ENCODE measurements at places on chromosomes 12 and 14.

GRCh38 chr12:19893514-19893913 is 454.2 kb downstream of the AEBP2 start:
- no peak for DNase-seq

DNA sequence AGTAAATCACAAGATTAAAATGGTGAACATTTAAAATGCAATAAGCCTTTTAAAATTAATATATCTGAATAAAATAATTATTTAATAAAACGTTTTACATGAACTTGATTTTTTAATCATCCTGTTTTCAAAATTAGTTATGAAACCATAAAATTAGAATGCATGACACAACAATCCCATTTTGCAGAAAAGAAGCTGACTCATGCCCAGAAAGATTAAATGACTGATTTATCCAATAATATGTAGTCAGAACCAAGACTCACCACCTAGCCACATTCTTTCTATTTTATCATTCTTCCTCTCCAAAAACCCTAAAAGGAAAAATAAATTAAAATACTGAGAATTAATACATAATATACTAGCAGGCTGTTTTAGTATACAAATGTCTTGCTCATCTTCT is 83.0 kb upstream of the LGR5 start:
- no peak for DNase-seq

DNA sequence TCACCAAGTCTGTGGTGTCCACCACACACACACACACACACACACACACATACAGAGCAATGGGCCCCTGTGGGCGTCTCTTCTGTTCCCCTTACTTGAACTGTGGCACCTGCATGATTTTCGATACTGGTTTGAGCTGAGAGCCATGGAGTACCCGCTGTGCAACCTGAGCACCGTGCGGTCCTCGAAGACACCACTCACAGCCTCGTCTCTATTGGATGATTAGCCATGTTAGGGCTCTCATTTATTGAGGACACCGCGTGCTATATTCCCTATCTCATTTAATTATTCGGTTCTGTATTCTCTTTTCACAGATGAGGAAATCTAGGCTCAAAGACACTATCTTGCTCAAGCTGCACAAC is 623 bp upstream of the C14orf132 start:
- DNase-seq = no peak

GRCh38 chr12:482061-482460 is 22.3 kb downstream of the B4GALNT3 start:
- no peak for DNase-seq

DNA sequence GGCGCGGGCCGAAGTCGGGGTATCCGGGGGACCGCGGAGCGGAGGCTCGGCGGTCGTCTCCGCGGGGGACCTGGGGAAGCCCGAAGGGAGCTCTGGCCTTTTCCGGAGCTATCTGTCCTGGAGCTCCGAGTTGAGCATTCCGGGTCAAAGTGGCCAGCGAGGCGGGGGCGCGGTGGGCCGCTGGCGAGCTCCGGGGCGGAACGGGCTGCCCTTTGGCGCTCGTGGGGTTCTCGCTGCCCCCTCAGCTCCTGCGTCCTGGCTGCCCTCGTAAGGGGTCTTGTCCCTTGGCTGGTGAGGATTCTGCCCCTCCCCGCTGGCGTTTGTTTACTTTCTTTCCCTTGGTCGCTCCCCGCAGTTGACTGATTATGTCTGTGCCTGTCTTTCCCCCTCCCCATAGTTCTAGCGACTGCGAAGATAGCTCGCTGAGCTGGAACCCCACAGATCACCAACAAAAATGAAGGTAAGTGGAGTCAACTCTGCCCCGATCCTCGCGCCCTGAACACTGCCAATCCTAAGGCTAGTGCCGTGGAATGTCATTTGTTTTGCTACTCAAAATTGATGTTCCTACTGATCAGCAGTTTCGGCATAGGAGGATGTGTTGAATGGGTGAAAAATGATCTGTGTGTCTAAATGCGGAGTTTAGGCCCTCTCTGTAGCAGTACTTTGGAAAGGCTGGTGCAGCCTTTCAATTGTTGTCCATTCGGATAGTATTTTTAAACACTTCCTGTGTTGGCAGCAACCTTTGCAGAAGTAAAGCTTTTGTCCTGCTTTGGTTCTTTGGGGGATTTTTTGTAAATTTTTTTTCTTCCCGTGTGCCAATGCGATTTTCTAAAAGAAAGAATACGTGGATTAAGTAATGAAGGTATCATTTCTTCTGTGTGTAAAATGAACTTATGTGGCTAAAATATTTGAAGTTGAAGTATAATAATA is 1.3 kb downstream of the ARID4A start:
- DNase-seq = no peak

DNA sequence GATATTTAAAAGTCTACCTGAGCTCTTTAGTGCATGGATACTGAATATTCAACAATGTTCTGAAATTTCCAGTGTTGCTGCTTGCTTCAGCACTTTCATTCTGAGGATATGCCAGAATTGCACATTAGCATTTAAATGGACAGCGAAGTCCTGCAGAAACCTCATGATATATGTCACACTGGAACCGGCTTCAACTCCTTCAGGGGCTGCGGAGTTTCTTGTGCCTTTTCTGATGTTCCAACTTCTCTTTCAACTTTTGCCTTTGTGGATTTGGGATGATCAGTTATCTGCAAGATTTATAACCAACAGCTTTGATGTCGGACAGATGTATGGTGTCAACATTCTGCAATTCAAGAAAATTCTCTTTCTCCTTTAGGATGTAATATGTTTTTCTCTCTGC is 142.5 kb upstream of the LMNTD1 start:
- DNase-seq = no peak

DNA sequence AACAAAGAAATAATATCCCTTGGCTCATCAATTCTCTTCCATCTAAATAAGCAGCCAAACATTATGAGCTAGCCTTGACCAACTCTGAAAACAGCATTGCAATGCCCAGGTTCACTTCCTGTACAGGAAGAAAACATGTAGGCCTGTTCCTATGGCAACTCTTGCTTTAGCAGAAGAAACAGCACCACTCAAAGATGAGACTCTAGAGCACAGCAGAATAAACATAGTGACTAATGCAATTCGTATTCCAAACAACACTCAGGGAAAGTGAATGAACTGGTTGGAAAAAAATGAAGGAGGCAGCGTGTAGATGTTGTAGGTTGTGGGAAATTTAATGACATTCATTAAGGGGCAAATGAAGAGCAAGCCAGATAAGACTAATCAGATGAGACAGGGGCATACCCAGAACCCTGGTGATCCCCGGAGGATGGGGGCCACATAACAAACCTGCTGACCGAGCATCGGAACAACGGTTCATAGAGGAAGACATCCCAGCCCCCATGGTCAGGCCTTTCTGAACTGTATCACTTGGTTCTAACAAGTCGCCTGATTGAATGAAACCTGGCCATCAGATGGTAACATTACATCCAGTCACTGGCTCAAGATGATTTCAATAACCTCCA is 9.0 kb downstream of the ARHGDIB start:
- DNase-seq = no peak

DNA sequence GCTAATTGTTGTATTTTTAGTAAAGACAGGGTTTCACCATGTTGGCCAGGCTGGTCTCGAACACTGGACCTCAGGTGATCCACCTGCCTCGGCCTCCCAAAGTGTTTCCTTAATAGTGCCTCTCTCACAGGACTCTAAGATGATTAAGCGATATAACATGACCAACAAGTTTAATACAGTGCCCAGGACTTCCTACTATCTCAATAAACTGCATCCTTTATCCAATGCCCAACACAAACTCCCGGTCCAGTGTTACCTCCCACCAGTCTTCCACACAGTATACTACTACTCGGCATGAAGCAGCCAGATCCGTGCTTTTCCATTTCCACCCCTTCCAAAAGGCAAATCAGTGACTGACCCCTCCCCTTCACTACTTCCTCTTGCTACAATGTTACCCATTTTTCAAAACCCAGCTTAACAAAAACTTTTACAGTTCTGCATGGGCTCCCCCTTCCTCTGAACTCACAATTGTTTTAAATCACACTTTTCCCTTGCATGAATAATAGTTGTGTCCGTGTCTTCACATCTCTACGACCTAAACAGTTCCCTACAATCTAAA is 900 bp downstream of the NOP2 start:
- DNase-seq = no peak

DNA sequence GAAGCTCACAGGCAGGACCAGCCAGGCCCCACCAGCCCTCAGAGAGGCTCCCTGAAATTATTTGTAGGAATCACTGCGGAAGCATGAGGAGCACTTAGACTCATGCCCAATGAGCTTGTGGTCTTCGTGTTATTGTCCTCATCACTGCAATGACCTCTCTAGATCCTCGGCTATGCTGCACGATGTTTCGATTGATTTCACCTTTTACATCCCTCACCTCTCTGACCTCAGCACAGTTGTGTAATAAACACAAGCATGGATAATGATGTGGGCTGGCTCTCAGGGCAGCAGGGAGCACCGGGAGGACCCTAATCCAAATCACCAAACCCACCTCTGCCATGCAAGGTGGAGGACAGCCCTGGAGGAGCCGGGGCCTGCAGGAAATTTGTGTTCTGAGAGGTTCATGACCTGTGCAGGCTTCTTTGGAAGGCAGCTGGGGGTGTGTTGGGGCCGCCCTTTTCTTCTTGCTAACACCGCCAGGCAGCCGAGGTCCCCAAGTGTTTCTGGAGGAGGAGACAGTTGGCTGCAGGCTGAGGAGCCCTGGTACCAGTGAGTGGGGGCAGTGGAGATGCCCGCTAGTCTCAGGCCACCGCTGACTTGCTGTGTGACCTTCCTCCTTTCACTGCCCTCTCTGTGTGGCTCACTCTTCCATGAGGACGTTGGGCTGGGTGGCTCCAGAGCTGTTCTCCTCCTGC is 29.5 kb upstream of the EML1 start:
- DNase-seq = no peak

DNA sequence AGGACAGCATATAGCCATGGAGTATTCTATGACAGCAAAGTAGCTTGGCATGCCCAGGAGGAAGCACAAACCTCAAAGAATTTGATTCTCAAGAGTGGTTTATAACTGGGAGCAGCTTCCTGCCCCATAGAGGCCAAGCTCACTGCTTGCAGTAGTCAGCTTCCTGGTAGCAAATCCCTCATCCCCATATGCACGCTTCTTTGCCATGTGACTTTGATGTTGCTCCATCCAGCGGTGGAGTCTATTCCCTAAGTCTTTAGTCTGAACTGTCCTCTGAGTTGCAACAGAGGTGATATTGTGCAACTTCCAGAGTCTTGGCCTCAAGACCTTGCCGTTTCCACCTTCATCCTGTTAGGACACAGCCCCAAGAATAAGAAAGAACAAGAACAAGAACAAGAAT is 996.8 kb upstream of the TMEM132C start:
- no peak for DNase-seq

DNA sequence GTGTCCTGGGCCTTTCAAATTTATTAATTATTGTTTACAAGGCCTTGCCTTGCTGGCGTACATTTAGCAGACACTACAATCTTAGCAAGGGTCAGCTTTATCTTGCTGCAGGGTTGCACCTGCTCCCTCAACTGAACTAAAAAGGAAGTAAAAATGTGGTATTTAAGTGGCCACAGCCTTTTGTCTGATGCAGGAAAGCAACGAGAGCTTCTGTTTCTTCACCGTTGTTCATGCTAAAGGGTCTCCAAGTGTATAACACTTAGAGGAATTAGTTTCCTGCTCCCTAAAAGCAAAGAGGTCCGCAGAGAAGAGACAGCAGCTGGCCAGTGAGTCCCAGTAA is 62.8 kb upstream of the EGLN3 start:
- no peak for DNase-seq

GRCh38 chr14:99425272-99425681 is 55.4 kb downstream of the SETD3 start:
- no peak for DNase-seq

DNA sequence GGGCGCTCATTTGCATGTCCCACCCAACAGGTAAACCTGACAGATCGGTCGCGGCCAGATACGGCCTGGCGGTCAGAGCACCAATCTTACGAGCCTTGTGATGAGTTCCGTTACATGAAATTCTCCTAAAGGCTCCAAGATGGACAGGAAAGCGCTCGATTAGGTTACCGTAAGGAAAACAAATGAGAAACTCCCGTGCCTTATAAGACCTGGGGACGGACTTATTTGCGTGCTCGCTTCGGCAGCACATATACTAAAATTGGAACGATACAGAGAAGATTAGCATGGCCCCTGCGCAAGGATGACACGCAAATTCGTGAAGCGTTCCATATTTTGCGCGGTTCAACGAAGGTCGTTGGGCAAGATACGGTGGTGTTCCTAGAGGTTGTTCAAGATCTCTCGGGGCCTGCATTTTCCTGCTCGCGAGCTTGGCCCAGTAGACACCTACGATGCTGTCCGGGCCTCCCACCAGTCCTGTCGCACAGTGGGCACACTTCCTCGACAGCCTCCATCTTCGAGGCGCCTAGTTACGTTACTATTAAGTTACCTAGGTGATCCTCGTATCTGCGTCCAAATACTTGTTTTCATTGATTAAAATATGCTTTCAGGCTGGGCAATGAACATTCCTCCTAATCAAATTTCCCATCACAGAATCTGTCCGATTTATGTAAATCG is at the start of gene RNU6-7:
TSS of gene RNU6-7 (plus strand) at position 230 of the 675 bp plus-strand sequence.
- no peak for DNase-seq

DNA sequence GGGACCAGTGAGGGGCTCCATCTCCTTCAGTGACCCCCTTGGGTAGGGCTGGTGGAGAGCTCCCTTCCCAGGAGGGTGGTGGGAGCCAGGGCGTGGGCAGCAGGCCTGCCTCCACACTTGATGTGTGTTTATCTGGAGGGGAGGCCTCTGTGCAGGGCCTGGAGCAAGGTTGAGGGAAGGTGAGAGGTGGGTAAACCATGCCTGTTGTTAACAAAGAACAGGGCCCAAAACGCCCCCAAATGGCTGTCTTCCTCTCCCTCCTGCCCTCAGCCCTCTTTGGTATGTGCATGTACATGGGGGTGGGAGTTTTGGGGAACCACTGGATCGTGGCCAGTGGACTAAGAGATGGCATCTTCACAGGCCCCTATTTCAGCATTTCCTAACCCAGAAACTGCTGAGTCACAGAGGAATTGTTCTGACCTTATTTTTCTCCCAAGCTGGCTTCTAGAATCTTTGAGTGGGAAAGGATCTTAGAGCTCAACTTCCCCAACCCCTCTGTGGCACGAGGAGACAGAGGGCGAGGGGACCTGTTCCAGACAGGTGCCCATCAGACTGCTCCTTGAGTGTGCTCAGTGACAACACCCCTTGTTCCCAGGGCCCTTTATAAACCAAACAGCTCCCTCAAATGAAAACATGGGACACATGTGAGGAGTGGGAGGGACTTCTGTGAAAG is 3.6 kb downstream of the SLC48A1 start:
- DNase-seq = no peak

GRCh38 chr14:33692762-33693161 is 258.1 kb downstream of the EGLN3 start:
- DNase-seq = no peak

GRCh38 chr12:69471667-69472385 is 1.6 kb downstream of the FRS2 start:
- no peak for DNase-seq

- no peak for DNase-seq
Measured at GRCh38 chr12:51752234-51752889, 96.2 kb downstream of the FIGNL2 start.

DNA sequence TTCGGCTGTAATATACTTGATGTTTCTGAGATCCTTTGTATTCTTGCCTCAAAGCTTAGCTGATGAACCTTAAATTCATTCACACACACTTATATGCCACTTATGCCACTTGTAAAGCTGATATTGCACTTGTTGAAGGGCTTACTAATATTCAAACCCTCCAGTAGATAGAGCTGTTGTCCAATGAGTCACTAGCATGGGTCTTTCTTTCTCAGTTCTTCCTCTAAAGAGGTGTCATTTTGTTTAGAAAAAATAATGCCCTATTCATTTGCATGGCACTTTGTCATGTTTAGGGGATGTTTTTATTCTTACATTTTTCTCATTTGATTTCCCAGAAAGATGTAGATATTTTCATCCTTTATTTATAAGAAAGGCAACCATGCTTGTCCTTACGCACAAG is 56.4 kb downstream of the MON2 start:
- no peak for DNase-seq

GRCh38 chr14:101933209-101933608 is 31.2 kb upstream of the DYNC1H1 start:
- no peak for DNase-seq
